ENCODE measurements at places on chromosomes 13 and 19. TPM values are rescaled to one million over a fixed set of nuclear protein-coding genes. Genes with fewer than 3 reads are reported as not detected.

Gene MBD3L2
- total RNA-seq: not detected

GRCh38 chr19:3801412-3802096 lies 15.4 kb upstream of the MATK start:
- DNase-seq: peak; percentile 72

DNA sequence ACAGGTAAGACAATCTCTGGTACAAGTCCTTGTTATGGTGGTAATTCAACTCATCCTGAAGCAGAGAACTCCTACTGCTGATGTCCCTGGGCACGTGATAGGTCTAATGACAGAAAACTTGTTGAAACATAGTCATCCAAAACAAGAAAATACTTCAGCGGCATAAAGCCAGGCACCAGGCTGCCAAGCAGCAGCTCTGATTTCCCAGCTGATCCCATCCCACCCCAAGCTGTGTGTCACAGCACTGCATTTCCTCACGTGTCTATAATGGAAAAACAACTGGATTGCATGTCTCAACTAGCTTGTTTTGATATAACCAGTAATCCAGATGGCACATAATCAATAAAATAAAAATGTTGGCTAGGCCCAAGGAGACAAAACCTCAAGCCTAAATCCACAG lies 64.8 kb downstream of the MIPEP start:
- no peak for DNase-seq

Gene CRLF1
- total RNA-seq: not detected

- peak; percentile 9 for DNase-seq
These were observed 65.3 kb upstream of the ZNF681 start for GRCh38 chr19:23823952-23824389.

GRCh38 chr19:305240-306150 lies 14.3 kb upstream of the PLPP2 start:
- no peak for DNase-seq

Gene OVOL3
- not detected for total RNA-seq

Gene C19orf18
- total RNA-seq: not detected

- DNase-seq: no peak
These were observed 143.8 kb upstream of the RXFP2 start for GRCh38 chr13:31595563-31595962.
